ENCODE measurements at places on chromosomes 3 and 15. TPM values are rescaled to one million over a fixed set of nuclear protein-coding genes. Genes with fewer than 3 reads are reported as not detected.

DNA sequence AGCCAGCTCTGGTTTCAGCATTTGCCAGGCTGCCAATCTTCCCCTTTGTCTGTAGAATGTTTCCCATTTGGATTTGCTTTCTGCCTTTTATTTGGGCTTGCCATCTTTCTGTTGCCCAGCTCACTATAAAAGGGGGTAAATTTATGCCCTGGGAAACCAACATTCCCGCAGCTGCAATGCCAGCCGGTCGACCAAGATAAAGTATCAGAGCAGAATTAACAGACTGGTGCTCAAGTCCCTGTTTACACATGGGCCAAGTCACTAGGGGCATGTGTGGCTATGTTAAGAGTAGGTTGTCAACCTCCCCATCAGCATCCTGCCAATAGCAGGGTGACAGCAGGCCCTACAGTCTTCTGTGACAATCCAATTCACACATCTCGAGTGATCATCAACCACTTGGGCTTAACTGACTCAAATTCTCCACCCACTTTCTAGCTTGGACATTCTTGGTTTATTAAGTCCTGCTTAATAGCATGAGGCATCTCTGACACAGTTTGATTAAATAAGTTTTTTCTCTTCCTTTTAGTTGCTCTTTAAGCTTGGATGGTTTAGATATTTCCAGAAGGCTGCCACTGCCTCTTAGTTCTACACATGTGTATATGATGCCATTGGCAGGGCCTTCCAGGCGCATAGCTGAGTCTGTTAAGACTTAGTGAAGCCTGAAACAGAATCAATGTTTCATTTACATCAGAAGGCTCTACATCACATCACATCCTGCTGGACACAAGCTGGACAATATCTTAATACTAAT is 24.1 kb upstream of the VEPH1 start:
- no peak for DNase-seq

DNA sequence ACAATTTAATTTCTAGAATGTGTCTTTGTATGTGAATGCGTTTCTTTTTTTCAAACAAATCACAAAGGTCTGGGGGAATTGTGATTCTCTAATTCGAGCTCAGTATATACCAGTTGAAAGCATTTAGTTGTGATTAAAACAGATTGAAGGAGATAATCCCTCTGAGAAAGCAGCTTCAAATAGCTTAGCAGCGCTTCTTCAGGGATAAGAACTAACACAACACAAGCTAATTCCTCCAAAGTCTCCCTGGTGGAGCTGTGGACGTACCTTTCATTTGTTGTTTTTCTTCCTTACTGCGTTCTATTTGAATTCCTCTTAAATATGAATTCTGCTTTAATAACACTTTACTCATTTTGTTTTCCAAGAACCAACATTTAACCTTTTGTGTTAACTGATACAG is 286.7 kb downstream of the ROBO2 start:
- no peak for DNase-seq

The SYNPR gene
- under 0.01 TPM for total RNA-seq

GRCh38 chr3:75192146-75192616 is 471.9 kb upstream of the FRG2C start:
- peak; percentile 2 for DNase-seq

The NRG4 gene
- total RNA-seq, result 0.54 TPM

GRCh38 chr3:31277582-31277981 is 255.1 kb upstream of the STT3B start:
- DNase-seq, result no peak

GRCh38 chr3:11245276-11245675 is 26.9 kb upstream of the ATG7 start:
- no peak for DNase-seq

GRCh38 chr3:171396048-171396447 is 64.2 kb downstream of the TNIK start:
- no peak for DNase-seq

DNA sequence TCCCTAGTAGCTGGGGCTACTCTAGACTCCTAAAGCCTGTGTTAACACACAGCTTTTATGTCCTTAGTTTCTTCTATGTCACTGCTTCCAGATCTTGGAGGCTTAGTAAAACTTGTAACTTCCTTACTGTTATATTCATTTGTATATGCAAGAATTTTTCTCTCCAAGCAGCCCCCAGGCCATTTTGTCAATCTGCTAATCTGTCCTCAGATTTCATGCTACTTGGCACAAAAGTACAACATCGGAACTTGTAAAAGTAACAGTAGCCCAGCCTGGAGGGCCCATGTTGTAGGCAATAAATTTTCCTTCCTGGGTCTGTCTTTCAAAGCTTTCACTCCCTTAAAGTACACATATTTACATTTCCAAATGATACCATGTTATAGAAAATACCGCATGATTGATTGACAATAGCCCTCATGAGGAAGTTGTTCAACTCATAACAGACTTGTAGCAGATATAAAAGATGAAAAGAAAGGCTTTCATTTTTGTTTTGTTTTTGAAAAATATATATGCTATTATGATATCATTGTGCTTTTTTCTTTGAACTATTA is 324.2 kb downstream of the NEK10 start:
- DNase-seq, result no peak

- DNase-seq, result no peak
Observed at GRCh38 chr3:172340583-172340982, 107.7 kb downstream of the GHSR start.

DNA sequence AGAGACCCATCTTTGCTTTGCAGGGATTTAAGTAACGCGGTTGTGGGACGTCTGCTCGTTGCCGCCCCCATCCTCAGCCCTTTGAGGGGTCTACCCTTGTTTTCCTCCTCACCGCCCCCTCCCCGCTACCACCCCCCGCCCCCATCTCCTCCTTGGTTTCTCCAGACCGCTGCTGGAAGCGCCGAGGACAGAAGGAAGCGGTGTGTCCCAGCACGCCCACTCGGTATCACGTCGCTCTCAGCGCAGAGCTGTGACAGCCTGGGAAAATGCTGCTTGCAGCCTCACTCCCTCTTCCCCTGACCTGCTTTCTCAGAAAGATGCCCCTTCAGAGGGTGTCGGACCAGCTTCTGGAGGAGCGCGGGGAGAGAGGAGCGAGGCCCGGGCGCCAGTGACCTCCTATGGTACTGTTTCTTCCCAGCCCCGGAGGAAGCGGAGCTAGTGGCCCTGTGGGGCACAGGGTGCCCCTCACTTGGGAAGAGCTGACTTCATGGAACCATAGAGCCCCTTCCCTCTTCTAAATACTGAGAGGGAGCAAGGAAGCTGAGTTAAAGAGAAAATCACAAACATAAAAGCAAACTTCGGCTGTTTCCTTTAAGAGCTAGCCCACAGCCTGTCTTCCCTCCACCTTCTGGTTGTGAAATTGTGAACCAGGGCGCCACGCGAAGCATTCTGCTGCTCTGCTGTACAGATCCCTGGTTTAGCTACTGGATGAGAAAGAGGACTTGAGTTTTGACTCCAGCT is 698 bp downstream of the IL1RAP start:
- no peak for DNase-seq

GRCh38 chr3:172404237-172404962 is 43.9 kb downstream of the GHSR start:
- no peak for DNase-seq

DNA sequence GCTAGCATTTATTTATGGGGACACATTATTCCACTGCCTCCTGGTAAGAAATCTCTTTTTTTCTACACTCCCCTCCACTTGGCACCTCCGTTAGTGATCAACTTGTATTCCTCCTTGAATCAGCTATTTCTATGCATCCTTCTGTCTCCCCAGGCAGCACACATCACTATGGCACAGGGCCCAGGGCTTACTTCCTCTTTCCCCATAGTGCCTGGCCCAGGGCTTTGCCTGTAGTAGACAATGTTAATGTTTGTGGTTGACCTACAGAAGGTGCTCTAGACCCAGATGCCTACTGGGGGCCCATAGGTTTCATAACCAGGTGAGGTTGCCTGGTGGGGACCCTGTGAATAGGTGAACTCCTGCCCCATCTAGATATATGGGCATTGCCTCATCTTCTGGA is 44.9 kb downstream of the EPHB1 start:
- no peak for DNase-seq

DNA sequence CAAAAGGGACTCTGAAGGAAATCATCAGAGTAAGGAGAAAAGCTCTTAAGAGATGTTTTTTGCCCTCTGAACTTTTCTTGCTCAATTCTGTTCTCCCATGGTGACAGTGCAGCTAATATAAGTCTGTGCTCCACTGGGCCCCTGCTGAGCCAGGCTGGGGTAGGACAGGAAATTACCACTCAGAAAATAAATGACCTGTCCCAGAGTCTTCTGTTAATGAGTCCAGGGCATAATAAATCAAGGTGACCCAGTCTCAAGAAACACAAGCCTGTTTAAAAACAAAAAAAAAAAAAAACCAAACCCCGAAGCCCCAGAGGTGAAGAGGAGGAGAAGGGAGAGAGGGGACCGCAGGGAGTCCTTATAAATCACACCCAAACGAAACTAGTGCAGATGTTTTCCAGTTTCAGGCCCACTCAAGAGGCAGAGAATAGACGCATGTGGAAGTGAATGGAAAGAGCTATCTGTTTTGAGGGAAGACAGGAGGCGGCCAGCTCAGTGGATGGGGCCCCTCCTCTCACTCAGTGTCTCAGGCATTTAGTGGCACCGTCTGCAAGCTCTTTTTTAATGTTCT is 59.8 kb upstream of the BOC start:
- no peak for DNase-seq

The GOLGA8T gene
- total RNA-seq, result not detected

DNA sequence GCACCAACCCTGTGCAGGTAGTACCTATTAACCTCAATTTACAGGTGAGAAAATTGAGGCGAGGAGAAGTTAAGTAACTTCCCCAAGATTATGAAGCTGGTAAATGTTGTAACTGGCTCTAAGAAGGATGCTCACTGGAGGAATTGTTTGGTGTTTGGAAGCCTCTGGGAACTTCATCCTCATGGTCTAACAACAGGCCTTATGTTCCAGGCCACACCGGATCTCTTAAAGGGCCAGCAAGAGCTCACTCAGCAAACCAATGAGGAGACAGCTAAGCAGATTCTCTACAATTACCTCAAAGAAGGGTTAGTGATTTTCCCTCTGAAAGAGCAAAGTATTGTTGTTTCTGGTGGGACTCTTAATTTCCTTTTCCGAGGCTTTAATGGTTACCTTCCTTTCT is 63.9 kb downstream of the CGNL1 start:
- DNase-seq, result no peak

The SLC6A11 gene
- total RNA-seq, result under 0.01 TPM

GRCh38 chr3:126127452-126127851 is 43.5 kb upstream of the SLC41A3 start:
- no peak for DNase-seq

DNA sequence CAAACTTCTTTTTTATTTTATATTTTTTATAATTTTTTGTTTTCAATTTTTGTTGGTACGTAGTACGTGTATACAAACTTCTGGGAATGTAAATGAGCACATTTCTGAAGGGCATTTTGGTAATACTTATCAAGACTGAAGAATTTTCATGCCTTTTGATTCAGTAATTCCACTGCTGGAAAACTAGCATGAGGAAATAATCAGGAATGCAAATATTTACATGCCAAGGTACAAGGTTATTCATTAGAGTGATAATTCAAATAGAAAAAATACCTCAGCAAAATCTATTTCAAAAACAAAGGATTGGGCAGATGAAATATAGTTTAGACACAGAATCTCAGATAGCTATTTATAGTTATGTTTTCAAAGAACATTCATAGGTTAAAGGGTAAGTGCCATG is 128.7 kb downstream of the DMXL2 start:
- DNase-seq, result no peak

The LSMEM2 gene
- not detected for total RNA-seq

The SNRPA1 gene
- 12.1 TPM for total RNA-seq
